ENCODE measurements at places on chromosomes 7 and 10.

DNA sequence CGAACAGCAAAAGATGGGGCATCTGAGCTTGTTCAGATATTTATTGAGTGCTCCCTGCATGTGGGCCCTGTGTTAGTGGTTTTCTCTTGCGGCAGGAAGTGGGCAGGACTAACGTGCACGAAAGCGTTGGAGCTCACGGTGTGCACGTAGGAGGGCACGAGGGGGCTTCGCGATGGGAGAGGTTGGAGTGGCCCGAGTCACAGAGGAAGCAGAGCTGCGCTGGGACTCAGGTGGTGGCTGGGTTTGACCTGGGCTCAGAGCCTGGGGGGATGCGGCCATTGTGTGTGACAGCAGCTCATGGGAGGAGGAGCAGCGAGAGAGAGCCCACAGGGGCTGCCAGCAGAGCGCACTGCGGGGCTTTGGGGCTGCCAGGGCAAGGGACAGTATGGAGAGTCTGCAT lies 7.7 kb downstream of the ZSCAN25 start:
- DNase-seq, result peak; percentile 76

- DNase-seq, result no peak
Measured at GRCh38 chr7:93957767-93958166, 36.2 kb downstream of the GNG11 start.

GRCh38 chr7:45591101-45591906 lies 17.1 kb downstream of the ADCY1 start:
- DNase-seq, result no peak

DNA sequence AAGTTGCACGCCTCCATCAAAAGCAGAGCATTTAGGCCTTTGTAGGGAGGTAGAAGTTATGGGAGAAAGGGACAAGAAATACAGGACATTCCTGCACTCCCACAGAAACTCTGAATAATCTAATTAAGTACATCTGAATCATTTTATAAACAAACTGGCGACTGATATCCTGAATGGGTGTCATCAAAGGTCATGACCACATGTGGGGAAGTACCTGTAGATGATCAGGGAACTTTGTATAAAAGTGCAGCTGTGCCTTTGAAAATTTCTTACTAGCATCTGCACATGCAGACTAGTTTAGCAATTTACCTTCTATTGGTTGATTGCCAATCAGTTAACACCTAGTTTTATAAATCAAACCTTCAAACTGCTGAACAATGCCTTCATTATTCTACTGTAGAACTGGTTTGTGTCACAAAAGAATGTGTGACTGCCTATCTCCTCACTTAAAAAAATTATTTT lies 17.1 kb downstream of the STEAP4 start:
- no peak for DNase-seq

GRCh38 chr10:60270426-60270825 lies 119.2 kb downstream of the ANK3 start:
- DNase-seq, result no peak

DNA sequence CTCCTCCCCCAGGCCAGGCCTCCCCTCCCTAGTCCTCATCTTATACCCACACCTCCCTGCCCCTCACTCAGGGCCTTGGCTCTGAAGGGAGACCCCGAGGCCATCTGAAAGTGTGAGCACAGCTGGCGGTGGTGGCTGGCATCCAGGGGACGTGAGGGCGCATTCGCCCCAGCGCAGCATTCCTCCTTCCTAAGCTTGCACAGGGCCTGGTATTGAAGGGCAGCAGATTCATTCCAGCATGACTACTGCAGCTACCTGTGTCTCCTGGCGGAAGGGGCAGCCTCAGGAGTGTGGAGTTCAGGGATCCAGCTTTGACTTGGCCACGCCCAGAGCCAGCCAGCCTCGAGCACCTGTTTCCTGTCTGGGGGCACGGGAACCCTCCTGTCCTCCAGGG lies 72.6 kb downstream of the PARP12 start:
- no peak for DNase-seq

- no peak for DNase-seq
Measured at GRCh38 chr10:29615195-29615594, 19.6 kb downstream of the SVIL start.

- no peak for DNase-seq
Measured at GRCh38 chr7:69638674-69639073, 40.4 kb downstream of the AUTS2 start.

DNA sequence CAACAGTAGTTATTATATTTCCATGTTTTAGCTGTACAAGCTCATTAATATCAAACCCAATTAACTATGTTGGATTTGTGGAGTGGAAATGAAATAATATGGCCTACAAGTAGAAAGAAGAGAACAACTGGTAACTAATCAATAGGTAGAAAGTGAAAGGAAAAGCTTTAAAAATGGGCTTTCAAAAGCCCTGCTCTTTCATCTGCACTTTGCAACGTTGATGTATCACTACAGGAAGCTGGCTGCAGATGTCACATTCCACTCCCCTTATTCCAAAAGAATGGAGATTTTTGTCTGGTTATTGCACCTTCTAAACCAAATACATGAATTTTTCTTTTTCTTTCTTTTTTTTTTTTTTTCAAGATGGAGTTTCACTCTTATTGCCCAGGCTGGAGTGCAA lies 11.7 kb upstream of the MKI67 start:
- no peak for DNase-seq

GRCh38 chr7:158013085-158013668 lies 574.4 kb downstream of the PTPRN2 start:
- no peak for DNase-seq

- no peak for DNase-seq
Measured at GRCh38 chr7:1461646-1462375, 2.5 kb upstream of the MICALL2 start.

GRCh38 chr10:118031351-118032075 lies 15.2 kb downstream of the RAB11FIP2 start:
- no peak for DNase-seq

GRCh38 chr7:100088621-100089457 lies at the start of gene COPS6:
TSS of gene COPS6 (plus strand) at chr7:100088969. CDS start at chr7:100088991, 22 bp downstream.
- peak; percentile 80 for DNase-seq

DNA sequence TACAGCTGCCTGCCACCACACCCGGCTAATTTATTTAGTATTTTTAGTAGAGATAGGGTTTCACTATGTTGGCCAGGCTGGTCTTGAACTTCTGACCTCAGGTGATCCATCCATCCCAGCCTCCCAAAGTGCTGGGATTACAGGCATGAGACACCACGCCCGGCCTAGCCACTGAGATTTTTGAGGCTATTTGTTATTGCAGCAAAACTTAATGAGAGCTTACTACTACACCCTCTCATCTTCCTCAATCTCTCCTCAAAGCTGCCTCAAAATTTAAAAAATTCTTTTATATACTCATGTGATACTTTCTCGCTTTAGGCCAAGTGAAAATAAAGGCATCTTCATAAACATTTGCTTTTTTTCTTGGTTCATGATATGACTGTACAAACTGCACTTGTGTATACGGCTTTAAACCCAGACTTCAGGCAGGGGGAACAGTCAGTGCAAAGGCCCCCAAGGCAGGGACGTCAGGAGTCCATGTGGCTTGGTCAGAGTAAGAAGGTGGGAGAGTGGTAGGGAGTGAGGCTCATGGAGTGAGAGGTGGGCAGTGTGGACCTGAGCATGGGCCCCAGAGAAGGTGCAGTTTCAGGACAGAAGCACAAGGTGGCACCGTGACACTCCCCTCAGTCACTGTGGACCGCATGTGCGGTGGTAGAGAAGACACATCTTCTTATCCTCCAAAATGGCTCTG lies 55.5 kb downstream of the SYPL1 start:
- peak; percentile 72 for DNase-seq

- DNase-seq, result no peak
Measured at GRCh38 chr7:110531186-110531585, 559.7 kb upstream of the LRRN3 start.

GRCh38 chr10:74903491-74903890 lies 77.1 kb downstream of the KAT6B start:
- no peak for DNase-seq

GRCh38 chr10:29285624-29286051 lies 3.2 kb upstream of the LYZL1 start:
- DNase-seq, result no peak

DNA sequence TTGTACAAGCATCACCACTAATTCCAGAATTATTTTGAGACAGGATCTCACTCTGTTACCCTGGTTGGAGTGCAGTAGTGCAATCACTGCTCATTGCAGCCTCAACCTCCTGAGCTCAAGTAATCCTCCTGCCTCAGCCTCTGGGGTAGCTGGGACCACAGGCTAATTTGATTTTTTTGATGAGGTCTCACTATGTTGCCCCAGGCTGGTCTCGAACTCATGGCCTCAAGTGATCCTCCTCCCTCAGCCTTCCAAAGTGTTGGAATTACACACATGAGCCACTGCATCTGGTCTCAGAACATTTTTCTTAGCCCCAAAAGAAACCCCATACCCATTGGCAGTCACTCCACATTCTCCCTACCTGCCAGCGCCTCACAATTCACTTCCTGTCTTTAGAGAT lies 3.5 kb upstream of the WBP1L start:
- no peak for DNase-seq

- no peak for DNase-seq
Measured at GRCh38 chr7:145152589-145152988, 316.7 kb upstream of the TPK1 start.

GRCh38 chr10:96532523-96532922 lies 18.8 kb upstream of the TLL2 start:
- no peak for DNase-seq

- DNase-seq, result no peak
Measured at GRCh38 chr10:116071453-116072148, 201.4 kb downstream of the GFRA1 start.

GRCh38 chr7:78968951-78969350 lies 484.5 kb downstream of the MAGI2 start:
- no peak for DNase-seq

- DNase-seq, result no peak
Measured at GRCh38 chr7:53518319-53518718, 482.9 kb downstream of the POM121L12 start.

DNA sequence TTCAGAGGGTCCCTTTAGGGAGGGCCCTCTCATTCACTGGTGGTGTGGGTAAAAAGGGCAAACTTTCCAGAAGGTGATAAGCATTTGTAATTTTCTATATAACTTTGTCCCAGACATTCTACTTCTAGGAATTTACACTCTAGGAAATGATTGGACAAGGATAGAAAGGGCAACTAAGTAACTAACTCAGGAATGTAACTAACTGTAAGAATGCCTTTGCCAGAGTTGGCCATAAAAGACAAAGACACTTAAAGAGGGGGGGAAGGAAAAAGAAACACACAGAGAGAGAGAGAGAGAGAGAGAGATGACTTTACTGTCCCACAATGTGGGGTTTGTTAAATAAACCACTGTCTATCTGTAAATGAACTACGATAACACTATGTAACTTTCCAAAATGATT lies 38.5 kb upstream of the ITPRID1 start:
- DNase-seq, result no peak

GRCh38 chr10:117716889-117717288 lies 174.3 kb downstream of the EMX2 start:
- no peak for DNase-seq

- DNase-seq, result peak; percentile 23
Measured at GRCh38 chr10:104297697-104298660, 29.0 kb downstream of the GSTO2 start.

- DNase-seq, result no peak
Measured at GRCh38 chr7:102024005-102024768, 206.8 kb downstream of the CUX1 start.

DNA sequence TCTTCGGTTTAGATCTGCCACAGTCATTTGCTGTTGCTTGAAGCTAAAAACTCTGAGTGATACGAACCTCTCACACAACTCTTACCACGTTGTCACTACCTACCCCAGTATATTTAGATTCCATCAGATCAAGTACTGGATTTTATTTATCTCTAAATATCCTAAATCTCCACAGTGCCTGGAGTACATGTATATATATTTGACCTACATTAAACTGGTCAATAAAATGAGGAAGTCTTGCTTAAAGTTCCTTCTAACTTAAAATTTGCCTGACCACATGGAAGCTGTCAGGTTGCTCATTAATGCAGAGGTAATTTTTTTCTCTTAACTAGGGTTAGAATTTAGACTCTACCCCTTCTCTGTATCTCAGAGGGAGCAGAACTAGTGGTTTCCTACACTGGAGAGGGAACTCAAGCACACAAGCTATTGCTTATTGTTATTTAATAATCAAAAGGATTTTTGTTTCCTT lies 3.1 kb upstream of the MACC1 start:
- DNase-seq, result no peak

DNA sequence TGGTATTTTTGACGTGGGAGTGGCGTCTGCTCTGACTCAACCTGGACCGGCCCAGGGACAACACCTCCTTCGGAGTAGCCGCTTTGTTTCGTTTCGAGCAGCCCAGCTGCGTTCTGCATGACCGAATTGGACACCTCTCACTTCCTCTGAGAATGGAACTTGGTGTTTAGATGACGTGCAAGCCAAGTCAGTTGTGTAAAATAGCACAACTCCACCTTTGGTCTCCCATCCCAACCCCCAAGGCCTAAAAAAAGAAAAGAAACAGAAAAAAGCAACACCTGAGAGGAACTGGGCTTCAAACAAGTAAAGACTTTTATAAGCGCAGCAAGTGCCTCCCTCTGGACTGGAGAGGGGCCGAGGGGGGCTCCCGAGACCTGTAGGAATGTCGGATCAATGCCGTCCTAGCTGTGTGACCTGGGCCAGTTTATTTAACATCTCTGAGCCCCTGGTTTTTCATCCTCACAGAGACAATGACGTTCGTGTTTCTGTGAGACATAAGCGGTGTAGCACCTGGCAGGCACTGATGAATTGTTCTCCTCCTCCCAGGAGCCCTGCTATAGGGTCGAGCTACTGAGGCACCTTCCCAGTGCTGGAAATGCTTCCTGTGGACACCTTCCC lies 52.0 kb upstream of the SMNDC1 start:
- DNase-seq, result peak; percentile 94

- no peak for DNase-seq
Measured at GRCh38 chr7:157121184-157121715, 17.5 kb upstream of the UBE3C start.

DNA sequence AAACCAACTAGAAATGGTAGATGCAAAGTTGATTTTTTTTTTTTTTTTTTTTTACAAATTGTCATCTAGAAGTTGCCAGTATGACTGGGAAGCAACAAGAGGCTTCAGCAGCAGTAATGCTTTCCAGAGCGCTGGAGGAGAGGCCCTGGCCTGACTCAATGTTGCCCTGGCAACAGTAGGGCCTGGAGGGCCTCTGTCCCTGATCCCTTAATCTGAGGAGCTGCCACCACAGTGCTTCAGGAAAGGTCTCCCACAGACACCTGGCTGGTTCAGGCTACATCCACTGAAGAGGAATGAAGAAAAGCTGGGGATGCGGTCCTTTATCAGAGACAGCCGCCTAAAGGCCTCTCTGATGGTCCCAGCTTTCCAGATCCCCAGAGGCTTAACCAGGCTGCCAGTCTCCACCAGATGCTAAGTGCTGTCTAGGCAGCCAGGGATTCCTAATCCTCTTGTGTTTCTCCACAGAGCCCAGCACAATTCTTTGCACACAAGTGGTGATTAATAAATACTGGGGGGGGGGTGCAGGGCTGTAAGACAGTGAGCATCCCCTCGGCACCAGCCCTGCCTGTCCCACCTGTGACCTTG lies 33.7 kb downstream of the ZNF777 start:
- no peak for DNase-seq
